ENCODE measurements at places on chromosomes 4 and X.

DNA sequence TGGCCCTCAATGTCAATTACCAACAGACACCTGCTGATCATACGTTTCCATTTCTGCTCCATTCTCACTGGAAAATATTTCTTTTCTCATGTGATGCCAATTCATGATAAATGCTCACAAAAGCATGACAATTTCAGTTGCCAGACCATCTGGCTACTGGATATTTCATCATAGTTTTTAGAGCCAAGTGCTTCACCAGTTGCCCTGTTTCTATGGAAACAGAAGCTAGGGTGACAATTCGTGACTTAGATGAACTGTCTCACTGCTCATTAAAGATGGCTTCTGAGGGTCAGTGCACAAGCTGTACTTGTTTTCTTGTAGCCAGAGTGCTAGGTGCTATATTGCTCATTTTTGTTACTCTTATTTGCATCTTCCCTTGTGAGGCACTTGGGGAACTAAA lies 184.9 kb downstream of the COMMD8 start:
- DNase-seq, result no peak

DNA sequence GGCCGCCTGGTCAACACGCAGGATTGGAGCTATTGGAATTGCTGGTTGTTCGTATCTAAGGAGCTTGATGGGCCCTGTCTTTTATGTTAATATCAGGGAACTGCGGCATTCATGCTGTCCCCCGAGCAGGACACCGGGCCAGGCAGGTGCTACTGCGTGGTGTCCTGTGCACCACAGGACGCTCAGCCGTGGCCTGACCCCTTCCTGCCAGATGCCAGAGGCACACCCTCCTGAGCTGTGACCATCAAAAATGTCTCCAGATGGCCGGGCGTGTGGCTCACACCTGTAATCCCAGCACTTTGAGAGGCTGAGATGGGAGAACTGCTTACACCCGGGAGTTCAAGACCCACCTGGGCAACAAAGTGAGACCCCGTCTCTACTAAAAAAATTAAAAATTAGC lies 32.1 kb downstream of the ABLIM2 start:
- no peak for DNase-seq

DNA sequence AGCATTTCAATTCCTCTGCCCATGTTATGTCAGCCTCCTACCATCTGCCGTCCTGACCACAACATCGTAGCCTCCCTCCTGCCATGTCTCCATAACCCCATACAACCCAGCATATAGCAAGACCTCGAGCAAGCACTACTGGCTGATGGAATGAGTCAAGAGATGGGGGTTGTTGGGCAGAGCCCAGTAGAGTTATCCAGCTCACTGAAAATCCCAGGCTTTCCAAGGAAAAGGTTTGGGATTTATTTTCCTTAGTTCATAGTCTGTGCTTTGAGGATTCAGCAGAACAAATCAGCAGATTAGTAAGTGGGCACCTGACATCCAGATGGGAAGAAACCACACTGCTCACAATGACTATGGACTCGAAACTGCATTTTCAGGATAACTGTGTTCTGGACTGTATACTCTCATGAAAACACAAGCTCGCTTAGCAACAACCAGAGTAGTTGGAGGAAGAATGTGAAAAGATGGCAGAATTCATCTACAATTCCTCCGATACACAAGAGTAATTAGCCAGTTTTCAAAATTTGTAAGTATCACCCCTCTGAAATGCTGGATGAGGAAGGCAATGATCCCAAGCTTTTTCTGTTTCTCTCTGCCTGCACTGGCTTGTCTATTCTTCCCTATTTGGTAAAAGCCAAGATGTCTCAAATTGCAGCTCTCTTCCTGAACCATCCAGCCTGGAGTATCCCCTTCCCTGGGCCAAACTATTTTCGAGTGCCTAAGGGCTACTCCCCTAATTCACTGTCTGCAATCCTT lies 186.2 kb upstream of the TBL1X start:
- no peak for DNase-seq

GRCh38 chr4:26566133-26566532 lies 17.8 kb upstream of the TBC1D19 start:
- no peak for DNase-seq

DNA sequence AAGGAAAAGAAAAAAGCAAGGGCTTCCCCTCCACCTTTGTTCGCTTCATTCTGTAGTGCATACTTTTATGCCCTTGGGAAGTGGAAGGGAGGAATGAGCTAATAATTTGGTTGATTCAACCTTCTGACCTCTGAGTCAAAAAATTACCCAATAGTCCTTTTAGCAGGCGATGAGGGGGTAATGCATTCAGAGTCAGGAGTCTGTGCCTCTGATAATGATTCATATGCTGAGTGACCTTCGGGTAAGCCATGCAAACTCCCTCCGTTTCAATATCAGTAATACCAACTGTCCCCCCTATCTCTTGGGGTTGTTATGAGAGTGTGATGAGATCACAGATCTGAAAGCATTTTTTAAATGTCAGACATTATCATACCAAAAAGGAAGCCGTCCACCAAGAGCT lies 41.6 kb upstream of the ACSL4 start:
- DNase-seq, result no peak

- no peak for DNase-seq
These were observed 31.5 kb upstream of the KLHL2 start for GRCh38 chr4:165175879-165176278.

GRCh38 chrX:17298564-17298963 lies 76.4 kb upstream of the NHS start:
- no peak for DNase-seq

All from stimulated activated CD8-positive, alpha-beta memory T cell treated with anti-CD3 and anti-CD28 coated beads, Interleukin-4, amount 100 ng/mL, for 1 hour (primary cell).